Hindlimb muscle (tissue), 1 donor: ENCODE measurements at places on chromosomes 12 and 14. TPM values are rescaled to one million over a fixed set of nuclear protein-coding genes. Genes with fewer than 3 reads are reported as not detected.

The OR6C2 gene
- polyA plus RNA-seq, result not detected

The SPATA7 gene
- 13.7 TPM for polyA plus RNA-seq

The OTOGL gene
- polyA plus RNA-seq, result 0.44 TPM

The RFLNA gene
- polyA plus RNA-seq, result 6.9 TPM

The SDSL gene
- 2.3 TPM for polyA plus RNA-seq

GRCh38 chr14:77986773-77987172, 183.4 kb upstream of the NRXN3 start:
- no peak for DNase-seq

- no peak for DNase-seq
These were observed 7.9 kb upstream of the GNG2 start for GRCh38 chr14:51852541-51852940.

GRCh38 chr12:5456906-5457305, 25.0 kb downstream of the NTF3 start:
- DNase-seq, result no peak

DNA sequence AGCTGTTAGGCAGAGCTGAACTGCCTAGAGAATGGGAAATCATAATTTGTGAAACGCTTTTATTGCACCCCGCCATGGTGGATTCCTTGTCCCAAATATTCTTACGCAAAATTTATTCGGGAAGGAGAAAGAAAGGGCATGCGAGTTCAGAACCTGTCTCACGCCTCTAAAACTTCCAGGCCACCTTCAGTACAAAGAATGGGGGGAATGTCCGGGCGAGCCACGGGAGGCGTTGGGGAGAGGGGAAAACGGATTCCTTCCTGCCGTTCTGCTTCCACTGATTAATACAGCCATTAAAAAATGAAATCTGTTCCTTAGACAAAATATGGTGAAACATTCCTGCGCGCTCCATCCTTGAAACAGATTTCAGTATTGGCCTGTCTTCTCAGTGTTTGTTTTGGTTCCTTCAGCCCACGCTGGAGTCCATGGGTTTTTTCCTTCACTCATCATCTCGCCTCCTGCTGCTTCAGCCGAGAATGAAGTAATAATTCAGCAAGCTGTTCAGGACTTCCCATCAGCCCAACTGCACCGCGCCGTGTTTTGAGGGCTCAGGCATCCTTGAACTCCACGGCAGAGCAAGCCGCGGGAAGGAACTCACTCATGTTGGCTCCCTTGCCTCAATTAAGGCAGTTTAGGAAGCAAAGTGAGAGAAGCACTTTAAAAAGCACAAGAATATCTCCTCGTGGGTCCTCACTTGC, 47.7 kb upstream of the CDKN3 start:
- DNase-seq, result no peak

GRCh38 chr12:93380480-93381121, 2.9 kb downstream of the NUDT4 start:
- peak; percentile 50 for DNase-seq

- DNase-seq, result no peak
These were observed 7.4 kb downstream of the INF2 start for GRCh38 chr14:104696671-104697316.

GRCh38 chr12:132467511-132467910, 22.4 kb upstream of the FBRSL1 start:
- DNase-seq, result no peak

DNA sequence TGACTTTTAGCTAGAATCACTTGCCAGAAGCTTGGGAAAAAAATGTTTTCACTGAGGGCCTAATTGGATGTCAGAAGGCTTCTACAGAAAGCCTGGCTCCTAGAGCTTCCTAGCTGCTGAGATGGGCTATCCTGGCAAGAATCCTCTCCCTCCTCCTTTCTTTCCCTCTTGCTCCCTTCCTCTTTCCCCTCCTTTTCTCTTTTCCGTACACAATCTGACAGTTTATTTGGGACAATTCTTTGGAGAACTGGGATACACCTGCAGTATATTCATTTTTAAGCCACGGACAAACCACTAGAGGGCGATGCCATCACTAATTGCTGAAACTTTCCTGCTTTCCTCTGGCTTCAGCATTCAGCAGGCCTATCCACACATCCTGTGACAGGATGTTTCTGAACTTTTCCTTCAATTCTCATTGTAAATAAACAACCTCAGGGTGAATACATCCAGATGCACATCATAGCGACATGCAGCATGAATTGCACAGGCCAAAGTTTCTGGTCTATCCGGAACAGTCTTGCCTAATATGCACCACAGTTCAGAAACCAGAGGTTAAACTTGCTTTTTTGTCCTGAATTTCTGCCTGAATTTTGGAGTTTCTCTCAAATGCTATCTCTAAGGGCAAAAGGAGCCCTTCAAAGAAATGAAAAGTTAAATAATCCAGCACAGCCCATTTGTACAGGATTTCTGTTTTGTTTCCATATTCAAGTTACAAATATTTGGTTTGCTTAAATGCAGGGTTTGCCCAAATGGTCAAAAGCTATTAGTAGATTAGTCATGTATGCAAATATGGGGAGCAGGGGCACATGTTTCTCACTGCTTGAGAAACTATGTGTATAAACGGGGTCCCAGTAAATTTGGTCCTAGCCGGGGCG, 142.8 kb downstream of the PAWR start:
- DNase-seq, result peak; percentile 36

GRCh38 chr12:1936406-1937320, 18.2 kb upstream of the CACNA2D4 start:
- DNase-seq, result no peak

DNA sequence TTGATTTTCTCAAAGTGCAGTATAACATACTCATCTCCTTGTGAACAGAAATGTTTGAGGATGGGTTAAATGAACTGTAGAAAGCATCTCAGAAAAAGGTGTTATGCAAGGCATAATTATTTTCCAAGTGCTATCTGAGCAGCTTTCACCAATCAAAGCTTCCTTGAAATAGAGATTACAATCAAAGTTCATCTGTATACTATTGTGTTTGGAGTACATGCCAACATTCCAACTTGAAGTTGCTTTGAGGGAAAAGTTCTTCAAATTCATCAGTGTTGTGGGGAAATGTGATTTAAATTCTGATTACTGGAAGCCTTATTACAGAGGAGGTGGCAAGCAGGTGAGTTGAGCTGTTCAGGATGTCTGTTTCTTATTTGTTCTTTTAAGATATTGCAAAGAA, 68.2 kb downstream of the TMTC2 start:
- no peak for DNase-seq

DNA sequence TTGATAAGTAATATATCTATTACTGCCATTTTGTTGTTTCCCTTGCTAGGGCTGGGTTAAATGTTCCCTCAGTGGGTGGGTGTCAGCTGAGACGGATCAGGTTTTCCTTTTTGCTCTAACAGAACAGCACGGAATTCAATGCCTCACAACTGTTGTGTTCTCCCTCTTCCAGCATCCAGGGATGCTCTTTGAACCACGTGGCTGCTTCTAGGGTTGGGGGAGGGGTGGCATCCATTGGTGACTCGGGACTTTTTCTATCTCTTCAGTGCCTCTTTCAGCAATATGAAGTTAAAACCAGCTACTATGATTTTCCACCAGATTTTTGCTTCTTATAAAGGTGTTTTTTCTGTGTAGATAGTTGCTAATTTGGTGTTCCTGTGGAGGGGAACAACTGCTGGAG, 884.9 kb upstream of the FOXG1 start:
- no peak for DNase-seq

DNA sequence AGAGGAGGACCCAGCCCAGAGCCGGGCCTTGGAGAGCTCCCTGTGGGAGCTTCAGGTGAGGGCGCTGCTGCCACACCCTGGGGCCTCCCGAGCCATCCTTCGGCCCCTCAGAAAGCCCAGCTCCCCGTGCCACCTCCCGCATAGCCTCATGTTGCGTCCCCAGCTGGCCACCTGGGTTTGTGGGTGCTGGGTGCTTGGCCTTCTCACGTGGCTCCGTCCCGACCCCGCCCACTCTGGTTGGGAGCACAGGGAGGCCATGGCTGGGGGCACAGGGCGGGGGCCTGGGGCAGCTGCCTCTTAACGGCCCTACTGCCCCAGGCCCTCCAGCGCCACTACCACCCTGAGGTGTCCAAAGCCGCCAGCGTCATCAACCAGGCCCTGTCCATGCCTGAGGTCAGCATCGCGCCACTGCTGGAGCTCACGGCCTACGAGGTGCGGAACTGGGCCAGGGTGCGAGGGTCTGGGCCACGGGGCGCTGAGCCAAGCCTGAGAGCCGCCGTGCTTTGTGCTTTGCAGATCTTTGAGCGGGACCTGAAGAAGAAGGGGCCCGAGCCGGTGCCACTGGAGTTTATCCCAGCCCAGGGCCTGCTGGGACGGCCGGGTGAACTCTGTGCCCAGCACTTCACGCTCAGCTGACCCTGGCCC, 7.6 kb downstream of the NOC4L start:
- no peak for DNase-seq
